ENCODE measurements at places on chromosomes 13 and 19.
A peak's percentile ranks its signal among the peaks of the same experiment; 100 is the strongest.

GRCh38 chr19:52345162-52345561 is 9.1 kb downstream of the ZNF610 start:
- no peak for DNase-seq

GRCh38 chr19:16585094-16585801 is 13.0 kb upstream of the SLC35E1 start:
- DNase-seq = peak; percentile 54

DNA sequence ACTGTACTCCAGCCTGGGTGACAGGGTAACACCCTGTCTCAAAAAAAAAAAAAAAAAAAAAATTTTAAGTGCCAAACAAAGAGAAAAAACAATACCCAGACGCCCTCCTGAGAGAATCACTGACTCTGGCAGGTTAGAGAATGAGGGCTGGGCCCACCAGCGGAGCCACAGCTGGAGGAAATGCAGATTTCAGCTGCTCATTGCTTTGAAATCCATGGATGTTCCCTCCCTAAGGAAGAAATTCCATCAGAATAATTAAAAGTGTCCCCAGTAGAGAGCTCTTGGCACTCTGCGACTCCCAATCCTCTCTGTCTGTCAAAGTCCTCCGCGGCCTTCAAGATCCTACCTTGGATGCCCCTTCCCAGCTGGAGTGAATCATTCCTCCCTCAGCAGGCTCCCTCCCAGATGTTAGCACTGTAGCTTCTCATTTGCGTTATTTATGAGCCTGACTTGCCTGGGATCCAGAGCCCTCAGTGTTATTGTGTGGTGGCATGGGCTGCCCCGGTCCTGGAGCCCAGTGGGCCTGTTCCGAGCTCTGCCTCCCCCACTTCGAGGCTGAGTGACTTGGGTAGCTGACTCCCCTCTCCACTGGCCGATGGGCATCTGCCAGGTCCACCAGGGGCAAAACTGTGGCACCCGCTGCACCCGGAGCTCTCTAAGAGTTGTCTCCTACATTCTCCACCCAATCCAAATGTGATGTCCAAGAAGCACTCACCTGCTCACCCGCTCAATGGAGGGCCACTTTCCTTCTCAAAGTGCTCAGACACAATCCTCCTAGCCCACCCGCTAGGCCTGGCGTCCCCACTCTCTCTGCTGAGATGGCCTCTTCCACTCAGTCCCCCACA is 47.0 kb downstream of the SERP2 start:
- no peak for DNase-seq

DNA sequence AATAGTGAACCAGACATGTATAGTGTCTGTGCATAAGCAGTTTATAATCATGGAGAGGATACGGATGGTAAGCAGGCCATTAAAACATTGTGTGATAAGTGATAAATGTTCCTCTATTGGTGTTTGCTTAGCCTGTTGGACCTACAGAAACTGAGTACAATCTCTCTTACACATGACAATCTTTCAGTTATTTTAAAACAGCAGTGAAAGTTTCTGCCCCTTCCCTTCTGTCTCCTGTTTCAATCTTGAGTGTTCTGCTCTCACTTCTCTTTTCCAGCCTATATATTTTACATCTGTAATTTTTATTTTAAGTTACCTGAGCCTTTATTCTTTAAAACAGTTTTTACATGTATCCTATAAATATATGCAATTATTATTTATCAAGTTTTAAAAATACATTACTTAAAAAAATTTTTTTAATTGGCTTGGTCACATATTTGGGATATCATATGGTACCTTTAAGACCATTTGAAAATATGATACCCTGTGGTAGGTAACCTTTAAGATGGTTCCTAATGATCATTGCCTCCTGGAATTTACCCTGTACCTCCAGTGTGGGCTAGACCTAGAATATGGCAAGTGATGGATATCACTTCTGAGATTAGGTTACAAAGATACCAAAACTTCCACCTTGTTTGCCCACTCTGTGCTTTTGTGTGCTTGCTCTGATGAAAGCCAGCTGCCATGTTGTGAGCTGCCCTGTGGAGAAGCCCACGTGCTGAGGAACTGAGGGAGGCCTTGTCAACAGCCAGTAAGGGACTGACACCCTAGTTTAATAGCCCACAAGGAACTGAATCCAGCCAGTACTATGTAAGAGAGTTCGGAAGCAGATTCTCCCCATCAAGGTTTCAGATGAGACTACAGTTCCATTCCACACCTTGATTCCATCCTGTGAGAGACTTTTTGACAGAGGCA is 99.3 kb downstream of the DHRS12 start:
- DNase-seq = no peak

DNA sequence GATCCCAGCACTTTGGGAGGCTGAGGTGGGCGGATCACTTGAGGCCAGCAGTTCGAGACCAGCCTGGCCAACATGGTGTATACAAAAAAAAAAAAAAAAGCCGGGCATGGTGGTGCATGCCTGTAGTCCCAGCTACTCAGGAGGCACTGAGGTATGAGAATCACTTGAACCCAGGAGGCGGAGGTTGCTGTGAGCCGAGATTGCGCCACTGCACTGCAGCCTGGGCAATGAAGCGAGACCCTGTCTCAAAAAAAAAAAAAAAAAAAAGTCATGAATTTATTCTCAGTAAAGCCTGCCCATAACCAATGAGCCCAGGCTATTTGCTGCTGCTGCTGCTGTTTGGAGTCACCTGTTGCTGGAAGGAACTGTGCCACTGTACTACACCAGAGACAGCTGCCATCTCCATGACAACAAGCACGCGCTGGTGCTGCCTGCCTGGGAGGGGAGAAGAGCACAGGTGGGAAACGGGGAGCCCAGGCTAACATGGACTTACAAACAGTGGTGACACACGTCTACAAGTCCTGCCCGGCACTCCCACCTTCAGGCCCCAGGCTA is 11.3 kb downstream of the ZFR2 start:
- DNase-seq = no peak

GRCh38 chr13:24196593-24197197 is 36.2 kb downstream of the SPATA13 start:
- DNase-seq = no peak

GRCh38 chr13:43744261-43745031 is 42.3 kb downstream of the ENOX1 start:
- no peak for DNase-seq

- DNase-seq = no peak
Measured at GRCh38 chr13:50128428-50128931, 113.2 kb downstream of the KCNRG start.

DNA sequence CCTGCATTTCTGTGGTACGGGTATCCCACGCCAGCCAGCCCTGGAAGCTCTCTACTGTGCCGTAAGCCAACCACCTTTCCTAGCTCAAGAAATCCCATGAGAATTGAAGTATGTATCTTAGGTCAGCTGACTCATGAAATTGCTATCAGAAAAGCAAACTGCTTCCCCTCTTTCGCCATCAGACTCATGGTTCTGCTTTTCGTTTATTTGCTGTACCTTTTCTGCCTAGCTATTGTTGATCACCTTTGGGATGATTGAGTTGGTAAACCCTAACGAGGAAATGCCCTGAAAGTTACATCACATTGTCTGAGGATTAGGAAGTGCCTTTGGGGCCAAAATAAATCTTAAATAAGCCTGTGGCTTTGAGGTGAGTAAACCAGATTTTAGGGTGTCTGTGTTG is at the start of gene ADGRE3:
Gene ADGRE3 (minus strand): TSS at position 81 of the 400 bp plus-strand sequence. CDS start 74 bp downstream, at position 7.
- DNase-seq = peak; percentile 59

DNA sequence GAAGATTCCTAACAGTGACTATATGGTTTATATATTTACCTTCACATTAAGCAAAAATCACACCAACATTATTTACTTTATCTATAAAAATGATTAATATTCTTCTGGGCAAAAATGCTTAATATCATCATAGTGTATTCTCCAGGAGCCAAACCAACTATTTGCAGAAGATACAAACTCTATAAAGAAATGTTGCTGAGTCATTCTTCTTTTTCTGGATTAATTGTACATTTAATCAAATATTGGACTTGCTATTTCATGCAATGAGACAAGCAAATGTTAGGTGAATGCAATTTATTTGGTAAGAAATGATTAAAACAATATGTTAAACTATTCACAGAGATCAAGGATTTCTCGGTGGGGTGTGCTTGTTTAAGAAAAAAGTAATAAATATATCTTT is 1075.8 kb downstream of the PCDH9 start:
- DNase-seq = no peak

GRCh38 chr19:47992070-47992469 is at the start of gene BSPH1:
TSS of gene BSPH1 (minus strand) at chr19:47992170. CDS start at chr19:47992081, 89 bp downstream.
- no peak for DNase-seq
